MM.1S (cell line): ENCODE measurements at places on chromosomes 6 and 20.

- no peak for DNase-seq
Observed at GRCh38 chr6:11089695-11090094, 3.9 kb upstream of the SMIM13 start.

- DNase-seq: no peak
Observed at GRCh38 chr6:135883045-135883444, 31.5 kb downstream of the PDE7B start.

GRCh38 chr6:105304366-105304765 lies 98.5 kb downstream of the PREP start:
- DNase-seq: no peak

- no peak for DNase-seq
Observed at GRCh38 chr20:32208499-32209154, 947 bp downstream of the POFUT1 start.

GRCh38 chr20:34986311-34987287 lies 30.9 kb downstream of the MYH7B start:
- DNase-seq: no peak

GRCh38 chr6:13676551-13677156 lies 35.0 kb downstream of the RANBP9 start:
- no peak for DNase-seq

- no peak for DNase-seq
Observed at GRCh38 chr6:170022827-170023619, 267.9 kb downstream of the DLL1 start.

DNA sequence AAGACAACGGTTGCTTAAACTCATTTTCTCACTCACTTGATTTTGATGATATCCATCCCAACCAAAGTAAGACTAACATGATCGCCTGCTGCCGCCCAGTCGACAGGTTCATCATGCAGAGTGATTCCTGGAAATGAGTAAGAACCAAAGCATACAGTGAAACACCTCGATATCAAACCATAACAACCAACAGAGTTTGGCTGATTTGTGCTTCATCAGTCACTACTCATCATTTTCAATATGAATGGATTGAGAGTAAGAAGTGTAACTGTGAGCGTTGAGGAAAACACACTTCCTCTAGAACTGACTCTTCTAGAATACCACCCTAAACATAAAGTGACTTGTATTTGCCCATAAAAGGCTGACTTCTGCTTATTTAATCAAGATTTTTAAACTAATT lies 29.2 kb upstream of the ALDH8A1 start:
- DNase-seq: no peak

GRCh38 chr6:5051394-5051793 lies 33.7 kb upstream of the PPP1R3G start:
- no peak for DNase-seq
